ENCODE measurements at places on chromosomes 1 and 21.
A peak's percentile ranks its signal among the peaks of the same experiment; 100 is the strongest.

- DNase-seq = no peak
These were observed 28.7 kb downstream of the WNT2B start for GRCh38 chr1:112537456-112537855.

DNA sequence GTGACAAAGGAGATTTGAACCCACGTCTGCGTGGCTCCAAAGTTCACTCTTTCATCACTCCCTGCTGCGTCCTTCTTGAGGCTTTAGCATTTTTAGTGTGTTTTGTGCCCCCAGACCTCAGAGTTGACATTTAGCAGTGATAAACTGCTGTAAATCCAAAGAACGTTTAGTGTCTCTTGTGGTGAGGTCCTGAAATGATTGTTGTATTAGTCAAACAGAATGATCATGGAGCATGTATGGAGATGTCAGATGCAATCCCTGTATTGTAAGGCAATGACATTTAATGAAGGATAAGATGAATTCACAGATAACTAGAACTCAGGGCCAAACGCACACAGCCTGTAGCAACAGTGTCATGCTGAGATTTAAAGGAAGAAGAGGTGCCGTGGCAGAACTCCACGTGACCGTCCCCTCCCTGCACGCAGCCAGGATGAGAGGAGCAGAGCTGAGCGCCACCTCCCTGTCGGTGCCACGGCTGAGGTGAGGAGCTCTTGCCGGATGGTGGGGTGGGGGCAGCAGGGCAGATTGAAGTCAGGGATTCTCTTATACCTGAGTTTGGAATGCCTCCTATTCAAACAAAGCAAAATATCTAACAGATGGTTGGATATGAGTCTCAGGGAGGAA, 30.1 kb downstream of the NTPCR start:
- no peak for DNase-seq

DNA sequence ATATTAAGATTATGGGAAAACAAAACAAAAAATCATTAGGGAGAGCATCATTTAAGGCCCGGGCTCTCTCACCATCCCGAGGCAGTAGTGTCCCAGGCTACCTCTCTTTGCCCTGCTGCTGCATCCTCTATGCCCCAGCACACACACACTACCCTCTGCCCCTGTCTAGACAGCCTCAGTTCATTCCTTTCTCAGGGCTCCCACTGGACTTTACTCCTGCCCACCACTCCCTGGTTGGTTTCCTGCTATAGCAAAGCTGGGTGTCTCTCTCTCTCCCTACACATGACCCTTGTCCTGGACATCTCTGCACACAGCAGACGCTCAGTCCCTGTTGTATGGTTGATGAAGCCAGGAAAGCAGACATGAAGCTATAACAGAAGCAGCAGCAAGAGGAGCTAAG, 30.7 kb downstream of the GNG12 start:
- no peak for DNase-seq

DNA sequence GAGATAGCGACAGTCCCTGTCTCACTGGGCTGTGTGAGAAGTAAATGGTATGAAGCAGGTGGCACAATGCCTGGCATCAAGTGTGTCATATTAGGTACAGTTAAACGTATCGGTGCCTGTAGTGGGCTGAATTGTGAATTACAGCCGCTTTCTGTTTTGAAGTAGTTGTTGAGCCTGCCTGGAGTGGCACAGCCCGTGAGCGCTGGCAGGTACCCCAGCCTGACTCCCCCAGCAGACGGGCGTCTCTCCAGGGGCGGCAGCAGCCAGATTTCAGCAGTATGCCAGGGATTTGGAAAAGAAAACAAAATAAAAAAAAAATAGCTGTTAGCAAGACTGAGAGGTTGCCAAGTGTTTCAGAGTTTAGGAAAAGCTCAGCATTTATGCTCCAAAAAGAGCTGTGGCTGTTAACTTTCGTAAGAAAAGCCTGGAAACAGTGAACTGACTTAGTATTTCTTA, 26.6 kb upstream of the GPR153 start:
- no peak for DNase-seq

DNA sequence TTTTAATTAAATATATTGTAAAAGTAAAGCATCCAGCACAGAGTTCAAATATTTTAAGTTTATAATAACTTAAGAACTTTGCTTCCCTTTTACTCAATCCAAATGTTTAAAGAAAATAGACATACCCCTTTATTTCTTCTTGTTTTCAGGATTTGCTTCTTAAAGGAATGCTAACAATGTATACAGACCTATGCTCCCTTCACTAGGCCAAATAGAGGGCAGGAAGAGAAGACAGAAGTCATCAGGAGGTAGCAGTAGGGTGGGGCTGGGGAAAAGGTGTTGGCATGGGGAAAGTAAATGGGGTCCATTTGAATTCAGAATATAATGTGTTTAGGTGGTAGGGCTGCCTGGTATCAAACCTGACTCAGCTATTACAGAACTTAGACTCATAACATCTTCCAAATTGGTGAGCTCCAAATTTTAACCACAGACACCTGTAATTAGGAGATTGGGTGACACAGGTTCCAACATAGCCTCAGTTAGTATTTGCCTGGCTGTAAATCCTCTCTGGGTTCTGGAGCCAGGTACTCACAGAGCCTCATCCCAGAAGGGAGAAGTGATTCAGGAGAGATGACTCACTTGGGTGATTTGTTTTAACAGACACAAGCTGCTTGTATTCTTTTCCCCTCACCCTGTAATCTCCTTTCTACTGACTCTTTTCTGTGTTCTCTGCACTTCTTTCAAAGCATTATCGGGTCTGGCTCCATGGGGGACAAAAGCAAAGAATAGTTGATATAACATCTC, 60.1 kb upstream of the DUSP10 start:
- no peak for DNase-seq

DNA sequence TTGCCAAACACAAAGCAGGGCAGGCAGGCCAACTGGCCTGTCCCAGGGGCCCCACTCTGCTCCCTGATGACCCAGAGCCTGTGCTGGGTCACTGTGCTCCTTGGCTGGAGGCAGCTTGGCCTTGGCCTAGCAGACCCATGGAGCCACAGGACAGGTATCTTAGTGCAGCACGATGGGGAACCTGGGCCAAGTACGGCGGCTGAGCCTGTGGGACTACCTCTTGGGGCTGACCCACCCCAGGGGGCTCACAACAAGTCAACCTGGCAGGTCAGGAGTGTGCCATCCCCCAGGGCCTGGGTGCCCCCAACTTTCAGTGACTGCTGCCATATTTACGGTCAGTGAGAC, 10.1 kb upstream of the FGR start:
- no peak for DNase-seq

GRCh38 chr1:172745014-172745413, 86.1 kb downstream of the FASLG start:
- peak; percentile 51 for DNase-seq

Data from germinal center (tissue), 1 donor.